ENCODE measurements at places on chromosomes 3 and 15.

GRCh38 chr15:92271179-92271578 lies 122.5 kb upstream of the ST8SIA2 start:
- DNase-seq: no peak

GRCh38 chr3:66803206-66803605 lies 194.9 kb upstream of the KBTBD8 start:
- no peak for DNase-seq

DNA sequence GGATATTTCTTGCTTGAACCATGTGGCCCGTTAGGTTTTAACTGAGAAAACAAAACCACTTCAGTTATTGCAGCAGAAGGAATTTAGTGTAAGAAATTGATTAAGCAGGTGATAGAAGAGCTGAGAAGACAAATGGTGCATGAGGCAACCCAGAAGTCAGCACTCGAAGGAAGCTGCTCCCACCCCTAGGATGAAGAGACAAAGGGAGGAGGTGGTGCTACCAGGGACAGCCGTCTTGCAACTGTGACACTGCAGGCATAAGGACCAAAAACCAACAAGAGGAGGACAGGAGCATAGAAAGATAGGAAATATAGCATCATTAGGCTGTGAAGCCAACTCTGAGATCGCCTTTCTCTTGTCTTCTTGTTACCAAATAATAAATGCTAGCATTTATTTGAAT lies 89.0 kb downstream of the IL20RB start:
- DNase-seq: no peak

GRCh38 chr15:40582726-40583246 lies 11.3 kb upstream of the KNL1 start:
- DNase-seq: no peak

- no peak for DNase-seq
Observed at GRCh38 chr3:11455956-11456355, 183.8 kb downstream of the ATG7 start.

GRCh38 chr15:29008846-29009245 lies 123.1 kb downstream of the APBA2 start:
- no peak for DNase-seq

Data from CD4-positive, alpha-beta T cell treated with Interleukin-6 for 4 hours (primary cell).